Activated CD4-positive, alpha-beta T cell treated with anti-CD3 and anti-CD28 coated beads, Interleukin-2, amount 10 ng/mL, durations not matched to agents 7 days and 5 days (primary cell): ENCODE measurements at places on chromosomes 2 and 18.

- DNase-seq: no peak
- peaks cover 34% of the 10 kb centered on the region for H3K4me1 ChIP-seq
- peaks cover 9% of the 10 kb centered on the region for H3K36me3 ChIP-seq
- H3K27me3 ChIP-seq: no peaks in the 10 kb centered on the region
These were observed 24.9 kb downstream of the ZFP36L2 start for GRCh38 chr2:43201497-43201896.

DNA sequence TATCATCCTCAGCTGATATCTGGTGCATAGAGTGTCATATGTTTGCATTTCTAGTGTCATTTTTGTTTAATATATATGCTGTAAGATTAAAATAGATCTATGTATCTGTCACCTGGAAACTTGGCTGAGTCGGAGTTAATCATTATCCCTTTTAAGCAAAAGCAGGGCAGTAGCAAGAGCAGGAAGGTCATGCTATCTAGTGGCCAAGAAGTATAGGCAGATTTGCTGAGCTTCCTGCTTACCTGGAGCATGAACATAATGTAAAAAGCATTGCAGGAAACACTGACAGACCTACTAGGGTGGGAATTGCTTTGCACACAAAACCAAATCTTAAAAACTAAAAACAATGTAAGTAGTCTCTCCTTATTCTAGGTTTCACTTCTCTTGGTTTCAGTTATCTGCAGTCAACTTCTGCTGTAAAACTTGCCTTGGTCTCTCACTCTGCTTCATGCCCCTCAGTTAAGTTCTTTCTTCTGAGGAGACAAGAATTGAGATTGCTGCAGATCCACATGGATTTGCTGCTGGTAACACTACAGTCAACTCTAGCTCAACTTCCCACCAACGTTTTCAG, 295.3 kb downstream of the CDH7 start:
- H3K36me3 ChIP-seq: no peaks in the 10 kb centered on the region
- H3K27ac ChIP-seq: no peak overlapping the region
- H3K27me3 ChIP-seq: no peaks in the 10 kb centered on the region

DNA sequence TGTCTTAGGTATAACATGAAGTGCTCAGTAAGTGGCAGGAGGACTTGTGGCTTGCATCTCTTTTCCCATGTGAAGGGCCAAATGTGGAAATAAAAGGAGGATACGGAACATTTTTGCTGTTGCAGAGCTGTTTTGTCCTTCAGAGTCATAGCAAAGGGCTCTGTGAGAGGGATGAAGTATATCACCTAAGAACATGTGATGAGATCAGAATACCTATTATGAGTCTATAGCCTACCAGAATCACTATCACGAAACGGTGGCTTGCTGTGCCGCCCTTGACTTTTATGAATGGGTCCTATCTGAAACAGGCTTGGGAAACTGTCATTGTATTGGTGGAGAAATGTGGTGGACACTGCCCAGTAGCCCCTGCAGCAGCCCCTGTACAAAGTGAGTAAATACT, 67.0 kb upstream of the ITGB6 start:
- no peak overlapping the region for H3K27ac ChIP-seq
- H3K4me3 ChIP-seq: no peak overlapping the region

- no peaks in the 10 kb centered on the region for H3K36me3 ChIP-seq
- no peak overlapping the region for H3K27ac ChIP-seq
- DNase-seq: no peak
These were observed 125.6 kb downstream of the TMEM18 start for GRCh38 chr2:551621-552020.

GRCh38 chr2:121665504-121665903, 16.2 kb upstream of the CLASP1 start:
- H3K27ac ChIP-seq: no peak overlapping the region
- H3K27me3 ChIP-seq: no peaks in the 10 kb centered on the region
- DNase-seq: no peak
- H3K4me3 ChIP-seq: no peak overlapping the region

DNA sequence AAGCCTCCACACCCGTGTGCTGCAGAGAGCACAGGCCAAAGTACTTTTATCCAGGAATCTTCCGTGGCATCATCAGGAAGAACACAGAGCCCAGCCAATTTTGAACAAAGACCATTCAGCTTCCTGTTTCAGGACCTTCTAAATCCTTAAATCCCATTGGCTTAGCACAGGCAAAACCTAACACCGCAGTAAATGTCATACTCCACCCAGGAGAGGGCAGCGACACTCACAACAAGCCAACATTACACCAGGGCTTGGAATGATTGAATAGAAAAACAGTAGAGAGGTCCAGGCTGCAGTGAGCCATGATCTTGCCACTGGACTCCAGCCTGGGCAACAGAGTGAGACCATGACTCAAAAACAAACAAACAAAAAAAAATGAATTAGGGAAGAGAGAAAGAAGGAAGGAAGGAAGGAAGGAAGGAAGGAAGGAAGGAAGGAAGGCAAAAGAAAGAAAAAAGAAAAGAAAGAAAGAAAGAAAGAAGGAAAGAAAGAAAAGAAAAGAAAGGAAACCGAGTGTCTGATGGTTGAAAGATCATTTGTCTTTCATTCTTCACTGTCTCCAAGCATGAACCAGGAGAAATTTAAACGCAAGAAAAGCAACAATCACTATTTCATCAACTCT, 144.6 kb upstream of the SATB2 start:
- no peak overlapping the region for H3K27ac ChIP-seq
- H3K4me3 ChIP-seq: no peak overlapping the region

- peaks cover 34% of the 10 kb centered on the region for H3K4me1 ChIP-seq
- no peaks in the 10 kb centered on the region for H3K27me3 ChIP-seq
- H3K27ac ChIP-seq: no peak overlapping the region
- H3K36me3 ChIP-seq: peaks cover 41% of the 10 kb centered on the region
- peak; percentile 53 for DNase-seq
These were observed 21.2 kb downstream of the SMAD4 start for GRCh38 chr18:51051105-51051712.

DNA sequence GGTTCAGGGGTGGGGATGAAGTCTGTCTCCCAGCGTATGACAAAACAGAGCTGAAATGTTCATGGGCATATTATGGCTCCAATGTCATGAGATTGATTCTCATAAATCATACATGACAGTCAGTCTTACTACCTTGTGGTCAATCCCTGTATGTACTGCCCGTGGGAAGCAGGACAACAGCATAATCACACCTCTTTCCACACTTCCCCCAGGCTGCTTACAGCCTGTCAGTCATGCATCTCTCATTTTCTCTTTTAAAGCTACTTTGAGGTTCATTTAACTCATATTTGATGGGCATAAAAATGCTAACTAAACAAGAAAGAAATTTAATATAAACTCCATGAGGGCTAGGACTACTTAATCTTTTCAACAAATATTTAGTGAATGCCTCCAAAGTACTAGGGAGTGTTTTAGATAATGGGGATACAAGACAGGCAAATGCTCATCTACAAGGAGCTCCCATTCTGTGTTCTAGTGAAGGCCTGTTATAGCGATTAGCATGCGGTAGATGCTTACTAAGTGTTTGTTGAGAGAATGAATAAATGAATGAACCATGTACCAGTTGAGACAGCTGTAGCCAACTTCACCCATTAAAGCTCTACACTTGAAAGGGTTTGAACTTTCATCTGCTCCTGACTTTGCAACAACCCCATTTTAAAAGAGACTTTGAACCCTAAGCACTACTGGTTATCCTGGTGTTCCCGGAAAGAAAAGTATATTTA, 89.1 kb downstream of the ALPK2 start:
- peaks cover 4% of the 10 kb centered on the region for H3K27me3 ChIP-seq
- H3K27ac ChIP-seq: no peak overlapping the region
- H3K4me1 ChIP-seq: peaks cover 47% of the 10 kb centered on the region

- no peaks in the 10 kb centered on the region for H3K27me3 ChIP-seq
- peaks cover 44% of the 10 kb centered on the region for H3K36me3 ChIP-seq
- H3K4me1 ChIP-seq: peaks cover 65% of the 10 kb centered on the region
- DNase-seq: no peak
- H3K4me3 ChIP-seq: no peak overlapping the region
These were observed 67.0 kb downstream of the RBMS1 start for GRCh38 chr2:160426604-160427003.

DNA sequence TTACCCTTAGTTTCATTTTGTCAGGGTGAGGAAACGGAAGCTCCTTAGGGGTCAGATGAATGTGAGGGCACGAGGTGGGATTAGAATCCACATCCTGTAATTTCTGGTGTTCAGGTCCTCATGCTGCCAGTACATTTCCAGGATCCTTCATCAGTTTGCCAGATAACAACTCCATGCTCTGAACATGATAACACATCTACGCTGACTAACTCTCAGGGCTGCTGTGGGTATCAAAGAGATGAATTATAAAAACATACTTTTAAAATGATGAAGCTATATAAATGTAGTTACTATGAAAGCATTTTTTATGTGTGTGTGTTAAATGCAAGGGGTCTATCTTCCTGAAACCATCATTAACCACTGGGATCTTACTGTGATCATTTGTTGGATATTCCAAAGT, 325.9 kb downstream of the SLC8A1 start:
- no peak overlapping the region for H3K27ac ChIP-seq
- no peak for DNase-seq

DNA sequence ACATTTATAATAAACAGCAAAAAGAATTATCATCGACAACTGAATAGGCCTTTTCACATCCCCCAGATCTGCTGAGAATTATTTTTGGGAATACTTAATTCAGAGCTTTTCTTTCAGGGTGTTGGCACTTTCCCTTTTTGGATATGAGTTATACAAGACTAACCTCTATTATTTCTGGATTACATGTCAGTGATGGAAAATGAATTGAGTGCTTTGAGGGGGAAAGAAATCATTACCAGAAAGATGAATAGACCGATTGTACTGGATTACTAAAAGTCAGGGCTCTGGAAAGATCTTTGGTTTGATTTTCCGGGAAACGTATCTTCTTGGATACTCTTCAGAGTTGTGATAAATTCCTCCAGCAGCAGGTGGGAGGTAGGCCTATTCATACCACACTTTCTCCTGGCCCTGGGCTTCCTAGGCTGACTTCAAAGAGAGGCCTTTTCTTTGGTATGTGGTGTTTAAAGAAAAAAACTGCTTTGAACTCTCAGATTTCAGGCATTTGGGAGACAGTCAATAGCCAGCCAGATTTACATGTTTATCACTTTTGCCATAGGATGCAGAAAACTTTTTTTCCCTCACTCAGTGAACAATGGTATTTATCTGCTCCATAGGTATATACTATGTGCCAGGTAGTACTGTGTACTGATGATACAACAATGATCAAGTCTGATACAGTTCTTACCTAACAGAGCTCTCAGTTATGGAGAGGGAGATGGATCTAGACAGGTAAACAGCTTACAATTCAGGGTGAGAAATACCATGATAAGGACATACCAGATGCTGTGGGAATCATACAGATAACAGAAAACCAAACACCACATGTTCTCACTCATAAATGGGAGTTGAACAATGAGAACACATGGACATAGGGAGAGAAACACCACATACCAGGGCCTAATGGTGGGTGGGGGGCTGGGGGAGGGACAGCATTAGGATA, 63.3 kb upstream of the ACTR3 start:
- H3K36me3 ChIP-seq: peaks cover 3% of the 10 kb centered on the region
- DNase-seq: no peak
- no peaks in the 10 kb centered on the region for H3K27me3 ChIP-seq

DNA sequence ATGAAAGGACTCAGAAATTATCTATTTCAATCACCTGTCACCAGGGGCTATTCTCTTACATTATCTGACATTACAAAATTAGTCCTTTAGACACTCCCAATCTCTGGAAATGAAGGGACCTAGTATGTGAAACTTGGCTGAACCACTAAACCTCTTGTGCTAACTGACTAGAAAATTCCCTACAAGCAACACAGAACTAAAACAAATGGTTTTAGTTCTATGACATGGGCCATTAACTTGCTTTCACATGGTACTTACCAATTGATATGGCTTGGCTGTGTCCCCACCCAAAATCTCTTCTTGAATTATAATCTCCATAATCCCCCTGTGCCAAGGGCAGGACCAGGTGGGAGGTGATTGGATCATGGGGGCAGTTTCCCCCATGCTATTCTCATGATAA, 16.6 kb downstream of the SERPINE2 start:
- peaks cover 13% of the 10 kb centered on the region for H3K36me3 ChIP-seq
- no peak overlapping the region for H3K27ac ChIP-seq
- H3K27me3 ChIP-seq: no peaks in the 10 kb centered on the region
- H3K4me3 ChIP-seq: no peak overlapping the region
- H3K4me1 ChIP-seq: peaks cover 42% of the 10 kb centered on the region

- no peak for DNase-seq
- H3K36me3 ChIP-seq: no peaks in the 10 kb centered on the region
- H3K27ac ChIP-seq: no peak overlapping the region
- no peaks in the 10 kb centered on the region for H3K4me1 ChIP-seq
These were observed 16.4 kb downstream of the GPR45 start for GRCh38 chr2:105257981-105258380.

- DNase-seq: peak; percentile 31
- peaks cover 76% of the 10 kb centered on the region for H3K36me3 ChIP-seq
- H3K27ac ChIP-seq: no peak overlapping the region
- no peaks in the 10 kb centered on the region for H3K27me3 ChIP-seq
- peaks cover 16% of the 10 kb centered on the region for H3K4me1 ChIP-seq
- H3K4me3 ChIP-seq: no peak overlapping the region
These were observed 65.8 kb upstream of the EML6 start for GRCh38 chr2:54657664-54658083.

- H3K36me3 ChIP-seq: no peaks in the 10 kb centered on the region
- no peaks in the 10 kb centered on the region for H3K27me3 ChIP-seq
- no peak for DNase-seq
These were observed 746.3 kb upstream of the CHAC2 start for GRCh38 chr2:53021292-53021691.

- DNase-seq: no peak
- peaks cover 28% of the 10 kb centered on the region for H3K27me3 ChIP-seq
- H3K36me3 ChIP-seq: no peaks in the 10 kb centered on the region
- H3K4me1 ChIP-seq: no peaks in the 10 kb centered on the region
- H3K4me3 ChIP-seq: no peak overlapping the region
These were observed 128.2 kb downstream of the MCFD2 start for GRCh38 chr2:46787364-46787763.

- H3K27me3 ChIP-seq: no peaks in the 10 kb centered on the region
- H3K4me3 ChIP-seq: no peak overlapping the region
- no peak for DNase-seq
These were observed 21.8 kb downstream of the NDUFB3 start for GRCh38 chr2:201093573-201093972.

- no peak overlapping the region for H3K4me3 ChIP-seq
- H3K27ac ChIP-seq: no peak overlapping the region
- no peak for DNase-seq
- H3K4me1 ChIP-seq: peaks cover 5% of the 10 kb centered on the region
- no peaks in the 10 kb centered on the region for H3K36me3 ChIP-seq
These were observed 4.4 kb downstream of the TEX44 start for GRCh38 chr2:231597014-231597611.

GRCh38 chr18:56479841-56480240, 158.6 kb downstream of the TXNL1 start:
- no peaks in the 10 kb centered on the region for H3K36me3 ChIP-seq
- DNase-seq: no peak
- H3K4me3 ChIP-seq: no peak overlapping the region
- H3K27ac ChIP-seq: no peak overlapping the region
- no peaks in the 10 kb centered on the region for H3K4me1 ChIP-seq

GRCh38 chr2:35443087-35443486, 912.5 kb upstream of the CRIM1 start:
- no peak for DNase-seq
- no peaks in the 10 kb centered on the region for H3K4me1 ChIP-seq
- no peak overlapping the region for H3K27ac ChIP-seq
- no peak overlapping the region for H3K4me3 ChIP-seq
